Stimulated activated CD8-positive, alpha-beta memory T cell treated with anti-CD3 and anti-CD28 coated beads, Interleukin-7, amount 100 ng/mL, for 48 hours (primary cell): ENCODE measurements at places on chromosomes 1 and 21.

DNA sequence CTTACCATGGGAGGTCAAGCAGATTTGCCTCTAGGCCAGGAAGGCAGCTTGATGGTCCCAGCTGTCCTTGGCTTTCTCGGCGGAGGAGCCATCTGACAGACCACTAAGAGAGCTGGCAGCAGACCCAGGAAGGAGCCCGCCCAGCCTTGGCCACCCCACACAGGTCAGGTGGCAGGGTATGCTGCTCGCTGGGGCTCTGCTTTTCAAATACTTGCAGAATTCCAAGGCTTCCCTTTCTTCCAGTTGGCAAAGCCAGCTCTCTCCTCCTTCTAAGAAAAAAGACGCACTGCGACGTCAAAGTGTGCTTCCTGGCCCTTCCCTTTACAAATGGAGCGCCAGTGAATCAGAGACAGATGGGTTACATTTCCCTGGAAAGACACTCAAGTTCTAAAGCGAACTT lies 229.4 kb downstream of the CACNA1E start:
- DNase-seq: no peak

GRCh38 chr1:41639332-41639936 lies 155.0 kb upstream of the EDN2 start:
- peak; percentile 76 for DNase-seq

DNA sequence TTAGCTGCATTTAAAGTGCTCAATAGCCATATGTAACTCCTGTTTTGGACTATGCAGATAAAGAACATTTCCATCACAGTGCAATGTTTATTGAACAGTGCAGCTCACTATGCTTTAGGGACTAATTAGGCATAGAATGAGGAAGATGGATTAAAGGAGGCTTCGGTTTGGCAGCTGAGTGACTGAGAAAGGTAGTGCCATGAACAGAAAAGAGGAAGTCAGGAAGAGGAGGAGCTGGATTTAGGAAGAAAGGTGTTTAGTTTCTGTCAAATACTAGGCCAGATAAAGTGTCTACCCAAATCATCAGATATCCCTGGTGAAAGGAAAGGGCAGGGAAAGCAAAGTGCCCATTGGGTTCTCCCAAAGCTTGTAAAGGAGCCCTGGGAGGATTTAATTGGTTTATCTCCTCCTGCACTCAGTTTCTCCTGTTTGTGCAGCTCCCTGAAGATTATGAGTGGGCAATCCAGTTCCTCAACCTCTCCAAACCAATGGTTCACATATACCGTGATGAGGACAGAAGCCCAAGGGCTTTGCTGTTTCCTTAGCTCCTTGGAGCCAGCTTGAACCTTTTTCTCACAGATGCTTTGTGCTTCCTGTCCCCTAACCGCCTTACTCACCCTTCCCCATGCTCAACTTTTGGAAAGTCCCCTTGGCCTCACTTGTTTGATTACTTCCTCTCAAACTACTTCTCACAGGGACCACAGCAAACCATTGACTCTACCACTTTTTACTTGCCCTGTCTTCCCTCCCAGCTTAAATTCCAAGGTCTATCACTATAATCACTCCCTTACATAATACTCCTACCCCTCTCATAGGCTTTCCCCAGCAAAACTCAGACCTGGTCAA lies 3.5 kb upstream of the RAP1A start:
- DNase-seq: no peak

DNA sequence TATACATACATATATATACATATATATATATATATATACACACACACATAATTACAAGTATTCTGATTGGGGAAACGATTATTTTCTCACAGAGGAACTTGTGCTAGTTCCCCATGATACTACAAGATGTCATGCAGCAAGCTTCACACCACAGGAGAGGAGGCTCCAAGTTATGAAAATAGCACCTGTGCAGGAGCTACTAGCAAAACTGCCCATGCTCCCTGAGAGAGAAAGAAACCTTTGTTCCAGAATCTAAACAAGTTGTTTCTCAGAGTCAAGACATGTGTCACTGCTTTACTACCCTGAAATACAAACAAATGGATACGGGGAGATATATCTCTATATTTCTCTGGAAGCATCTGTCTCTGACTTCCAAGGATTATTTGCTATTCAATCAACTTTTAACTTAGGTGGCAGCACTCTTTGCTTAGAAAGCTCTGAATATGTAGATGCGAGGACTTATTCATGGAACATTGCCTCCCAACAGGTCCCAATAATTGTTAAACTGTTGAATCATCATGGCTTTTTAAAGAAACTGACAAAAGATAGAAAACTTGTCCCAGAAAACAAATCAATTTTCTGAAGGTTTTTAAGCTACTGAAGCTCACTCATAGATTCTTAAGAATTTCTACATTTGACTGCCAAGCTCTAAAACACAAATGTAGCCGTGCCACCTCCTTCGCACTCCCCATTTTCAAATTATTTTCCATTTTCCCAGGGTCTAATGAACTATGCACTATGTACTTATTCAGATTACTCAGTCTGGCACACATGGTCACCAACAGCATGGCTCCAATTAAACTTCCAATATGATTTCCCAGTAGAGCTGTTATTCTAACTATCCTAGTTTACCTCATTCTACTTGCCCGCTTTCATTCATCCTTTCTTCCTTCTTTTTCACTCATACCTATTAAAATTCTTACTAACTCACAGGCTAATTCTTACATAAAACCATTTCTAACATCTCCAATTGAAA lies 929.1 kb downstream of the LTN1 start:
- DNase-seq: no peak

- no peak for DNase-seq
These were observed 14.0 kb downstream of the CAMK1G start for GRCh38 chr1:209597499-209597898.

GRCh38 chr1:17839641-17840196 lies 84.6 kb downstream of the ACTL8 start:
- no peak for DNase-seq

DNA sequence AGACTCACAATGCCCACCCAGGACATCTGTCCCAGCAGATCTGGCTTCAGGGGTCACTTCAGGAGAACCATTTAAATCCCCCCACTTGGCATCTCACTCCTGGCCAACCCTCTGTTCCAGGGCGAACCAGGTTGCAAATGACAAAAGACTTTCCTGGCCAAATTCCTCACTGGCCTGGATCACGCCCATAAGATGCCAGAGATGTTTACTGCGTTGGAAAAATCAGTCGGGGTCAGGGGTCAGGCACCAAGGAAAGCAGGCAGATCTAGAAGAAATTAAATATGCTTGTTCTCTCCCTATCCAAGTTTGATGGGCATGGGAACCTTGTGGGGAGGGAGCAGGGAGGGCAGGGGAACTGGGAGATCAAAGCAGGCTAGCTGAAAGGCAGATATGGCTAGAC lies 14.6 kb upstream of the AGTRAP start:
- DNase-seq: no peak

GRCh38 chr1:11524465-11525150 lies 45.7 kb downstream of the DISP3 start:
- no peak for DNase-seq

GRCh38 chr1:17239420-17239819 lies 9.5 kb upstream of the PADI3 start:
- DNase-seq: no peak

GRCh38 chr1:7574121-7575040 lies 196.7 kb upstream of the VAMP3 start:
- no peak for DNase-seq

DNA sequence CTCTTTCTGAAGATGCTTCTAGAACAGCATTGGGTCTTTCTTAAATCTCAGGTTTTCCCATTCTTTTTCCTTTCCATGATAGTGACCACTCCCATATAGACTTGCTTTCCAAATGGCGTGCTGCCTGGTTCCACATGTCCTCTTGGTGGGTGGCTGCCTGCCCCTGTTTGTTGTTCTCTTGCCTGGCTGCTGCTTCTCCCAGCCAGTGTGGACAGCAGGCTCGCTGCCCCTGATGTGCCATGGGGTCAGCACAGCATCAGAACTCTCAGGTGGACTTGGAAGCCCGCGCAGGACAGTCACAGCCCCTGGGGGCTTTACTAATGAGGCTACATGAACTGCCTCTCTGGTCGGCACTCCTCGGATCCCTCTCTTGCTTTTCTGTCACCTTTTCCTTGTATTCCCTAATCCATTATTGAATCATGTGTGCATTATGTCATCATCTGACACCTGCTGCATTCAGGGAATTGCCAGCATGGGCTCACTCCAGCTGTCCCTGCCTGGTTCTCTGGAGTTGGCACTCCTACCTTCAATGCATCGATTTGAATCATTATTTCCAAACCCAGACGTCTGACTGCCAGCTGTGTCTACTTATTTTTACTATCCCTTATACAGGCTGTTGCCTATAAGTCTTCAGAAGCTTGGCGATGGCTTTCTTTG lies 100.5 kb upstream of the COA6 start:
- DNase-seq: no peak

GRCh38 chr1:210541680-210542358 lies 213.1 kb downstream of the HHAT start:
- no peak for DNase-seq

DNA sequence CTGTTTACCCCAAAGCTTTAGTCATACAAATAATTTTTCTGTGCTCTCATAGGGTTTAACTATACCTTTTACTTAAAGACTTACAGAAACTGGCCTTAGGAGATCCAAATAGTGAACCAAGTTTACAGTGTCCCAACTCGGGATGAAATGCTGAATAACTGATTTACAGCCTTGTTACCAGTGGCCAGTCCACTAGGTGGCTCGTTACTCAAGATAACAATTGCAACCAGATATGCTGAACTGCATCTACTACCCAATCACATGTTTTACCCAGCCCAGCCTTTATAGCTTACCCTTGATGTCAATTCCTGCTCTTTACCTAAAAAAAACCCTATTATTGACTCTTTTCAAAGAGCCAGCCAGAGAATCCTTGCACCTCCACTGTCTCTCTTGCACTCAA lies 1148.8 kb upstream of the ADGRL4 start:
- no peak for DNase-seq

DNA sequence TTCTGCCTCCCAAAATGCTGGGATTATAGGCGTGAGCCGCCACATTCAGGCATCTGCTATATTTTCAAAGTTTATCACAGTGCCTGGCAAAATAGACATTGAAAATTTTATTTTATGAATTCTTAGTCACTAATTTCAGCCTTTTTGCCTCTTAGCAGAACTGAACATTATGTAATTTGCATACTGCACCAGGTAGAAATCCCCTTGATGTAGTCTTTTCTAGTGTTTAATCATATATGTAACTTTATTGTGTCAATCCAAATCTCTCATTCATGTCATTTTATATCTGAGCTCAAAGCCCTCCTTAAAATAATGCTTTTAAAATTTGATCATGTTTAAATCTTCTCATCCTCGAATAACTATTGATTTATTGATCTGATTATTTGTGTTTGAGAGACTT lies 19.2 kb downstream of the WDTC1 start:
- no peak for DNase-seq

DNA sequence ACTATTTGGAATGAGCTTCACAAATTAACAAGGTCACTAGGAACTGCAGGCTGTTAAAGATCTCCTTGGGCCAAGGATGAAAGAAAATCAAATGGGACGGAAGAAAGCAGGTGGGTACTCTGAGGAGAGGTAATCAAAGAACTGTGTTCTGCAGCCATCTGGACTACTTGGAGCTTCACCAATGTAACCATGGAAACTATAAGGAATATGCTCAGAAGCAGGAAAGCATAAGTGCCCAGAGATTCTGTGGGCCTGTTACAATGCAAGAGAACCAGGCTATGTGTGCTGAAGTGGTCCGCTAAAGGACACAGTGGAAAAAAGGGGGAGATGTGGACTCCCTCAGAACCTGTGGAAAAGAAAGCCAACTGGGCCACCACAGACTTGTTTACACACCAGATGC lies 238.5 kb downstream of the PTGER3 start:
- no peak for DNase-seq

GRCh38 chr1:169726851-169727250 lies 7.0 kb downstream of the SELE start:
- no peak for DNase-seq

DNA sequence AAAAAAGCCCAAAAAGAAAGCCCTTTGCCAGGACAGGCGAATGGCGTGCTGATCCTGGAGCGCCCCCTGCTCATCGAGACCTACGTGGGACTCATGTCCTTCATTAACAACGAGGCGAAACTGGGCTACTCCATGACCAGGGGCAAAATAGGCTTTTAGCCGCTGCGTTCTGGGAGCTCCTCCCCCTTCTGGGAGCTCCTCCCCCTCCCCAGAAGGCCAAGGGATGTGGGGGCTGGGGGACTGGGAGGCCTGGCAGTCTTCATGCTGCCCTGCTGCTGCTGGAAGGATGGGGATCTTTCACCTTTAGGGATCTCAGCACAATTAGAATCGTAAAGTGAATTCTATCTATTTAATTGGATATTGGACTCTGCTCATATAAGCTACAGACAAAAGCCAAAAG lies 3.6 kb downstream of the TPRG1L start:
- DNase-seq: no peak

DNA sequence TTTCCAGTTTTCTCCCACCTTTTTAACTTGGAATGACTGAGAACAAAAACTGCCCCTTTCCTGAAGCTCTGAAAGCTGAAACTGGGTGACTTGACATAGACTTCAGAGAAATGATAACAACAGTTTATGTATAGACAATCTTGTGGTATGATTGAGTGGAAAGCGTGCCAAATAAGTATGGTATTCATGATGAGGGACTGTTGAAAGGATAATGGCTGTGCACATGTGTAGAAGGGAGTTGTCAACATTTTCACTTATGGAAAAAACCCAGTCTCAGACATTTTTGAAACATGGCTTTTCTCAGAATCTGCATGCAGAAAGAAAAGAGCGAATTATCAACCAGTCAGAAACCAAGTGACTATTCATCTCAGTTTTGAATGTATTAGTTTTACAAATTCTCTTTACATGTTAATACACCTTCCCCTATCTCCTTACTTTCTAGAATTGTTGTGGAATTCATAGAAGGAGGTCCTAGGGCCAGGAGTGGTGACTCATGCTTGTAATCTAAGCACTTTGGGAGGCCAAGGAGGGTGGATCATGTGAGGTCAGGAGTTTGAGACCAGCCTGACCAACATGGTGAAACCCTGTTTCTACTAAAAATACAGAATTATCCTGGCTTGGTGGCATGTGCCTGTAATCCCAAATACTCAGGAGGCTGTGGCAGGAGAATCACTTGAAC lies 261.2 kb downstream of the S1PR1 start:
- DNase-seq: no peak
